ENCODE measurements at places on chromosomes 6 and 20.

GRCh38 chr6:32920715-32921114, 20.1 kb downstream of the HLA-DMB start:
- no peak for DNase-seq

DNA sequence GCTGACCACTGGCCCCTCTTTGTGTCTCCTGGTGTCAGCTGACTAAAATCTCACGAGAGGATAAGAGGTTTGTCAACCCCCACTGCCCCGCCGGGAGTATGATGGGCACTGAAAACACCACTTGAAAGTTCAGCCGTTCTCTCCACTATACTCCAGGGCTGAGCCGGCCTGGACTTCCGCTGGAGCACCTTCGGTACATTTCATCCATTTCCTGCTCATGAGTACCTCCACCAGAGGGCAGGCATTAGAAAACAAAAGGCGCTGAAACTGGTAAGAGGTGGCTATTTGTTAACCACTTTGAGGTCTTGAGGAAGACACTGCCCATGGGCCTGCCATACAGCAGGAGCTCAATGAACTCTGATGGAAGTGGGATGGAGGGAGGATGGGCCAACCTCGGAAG, 17.9 kb upstream of the ANKRD60 start:
- DNase-seq: no peak

DNA sequence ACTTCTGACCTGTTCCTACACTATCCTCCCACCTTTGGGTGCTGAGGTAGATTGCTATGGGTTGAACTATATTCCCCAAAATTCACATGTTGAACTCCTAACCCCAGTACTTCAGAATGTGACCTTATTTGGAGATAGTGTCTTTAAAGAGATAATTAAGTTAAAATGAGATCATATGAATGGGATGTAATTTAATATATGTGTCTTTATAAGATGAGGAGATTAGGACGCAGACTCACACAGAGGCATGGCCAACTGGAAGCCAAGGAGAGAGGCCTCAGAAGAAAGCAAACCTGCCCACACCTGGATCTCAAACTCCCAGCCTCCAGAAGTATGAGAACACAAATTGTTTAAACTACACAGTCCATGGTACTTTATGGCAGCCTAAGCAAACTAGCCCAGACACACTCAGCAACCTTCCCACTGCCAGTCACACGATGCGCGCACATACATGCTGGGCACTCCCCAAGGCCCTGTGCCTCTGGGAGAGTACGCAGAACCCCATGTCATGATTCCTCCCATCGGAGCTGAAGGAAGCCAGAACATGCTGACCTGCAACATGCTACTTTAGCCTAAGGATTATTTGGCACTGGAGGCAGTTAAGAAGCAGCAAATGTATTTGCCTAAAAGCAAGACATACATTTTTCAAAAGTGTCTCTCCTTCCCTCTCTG, 8.9 kb upstream of the SLC22A1 start:
- no peak for DNase-seq

DNA sequence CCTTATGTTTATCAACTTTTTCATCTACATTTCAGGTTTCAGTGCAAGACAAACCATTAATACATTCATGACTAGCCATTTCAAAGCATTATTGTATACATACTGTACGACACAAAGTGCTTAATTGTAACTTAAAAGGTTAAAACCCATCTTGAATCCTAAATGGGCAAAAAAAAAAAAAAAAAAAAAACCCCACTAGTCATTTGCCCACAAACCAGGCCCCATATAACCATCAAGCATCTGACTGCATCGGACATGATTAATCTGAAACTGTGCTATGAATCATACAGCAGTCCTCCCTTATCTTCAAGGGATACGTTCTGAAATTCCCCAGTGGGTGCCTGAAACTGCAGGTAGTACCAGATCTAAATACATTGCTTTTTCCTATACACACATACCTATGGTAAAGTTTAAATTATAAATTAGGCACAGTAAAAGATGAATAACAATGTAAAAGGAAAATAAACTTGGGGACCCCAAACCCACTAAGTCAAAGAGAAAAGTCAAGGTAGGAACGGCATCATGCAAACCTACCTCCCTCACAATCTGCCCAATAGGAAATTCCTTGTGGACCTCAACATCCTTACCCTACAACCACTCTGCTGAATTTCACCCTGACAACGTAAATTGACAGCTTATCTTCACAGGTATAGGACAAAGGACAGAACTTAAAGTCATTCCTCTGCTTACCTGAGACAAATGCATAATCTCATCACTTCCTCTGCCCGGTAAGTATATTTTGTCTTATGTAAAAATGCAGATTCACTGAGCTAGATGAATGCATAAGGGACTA, 14.3 kb downstream of the B4GALT5 start:
- DNase-seq: peak; percentile 68

DNA sequence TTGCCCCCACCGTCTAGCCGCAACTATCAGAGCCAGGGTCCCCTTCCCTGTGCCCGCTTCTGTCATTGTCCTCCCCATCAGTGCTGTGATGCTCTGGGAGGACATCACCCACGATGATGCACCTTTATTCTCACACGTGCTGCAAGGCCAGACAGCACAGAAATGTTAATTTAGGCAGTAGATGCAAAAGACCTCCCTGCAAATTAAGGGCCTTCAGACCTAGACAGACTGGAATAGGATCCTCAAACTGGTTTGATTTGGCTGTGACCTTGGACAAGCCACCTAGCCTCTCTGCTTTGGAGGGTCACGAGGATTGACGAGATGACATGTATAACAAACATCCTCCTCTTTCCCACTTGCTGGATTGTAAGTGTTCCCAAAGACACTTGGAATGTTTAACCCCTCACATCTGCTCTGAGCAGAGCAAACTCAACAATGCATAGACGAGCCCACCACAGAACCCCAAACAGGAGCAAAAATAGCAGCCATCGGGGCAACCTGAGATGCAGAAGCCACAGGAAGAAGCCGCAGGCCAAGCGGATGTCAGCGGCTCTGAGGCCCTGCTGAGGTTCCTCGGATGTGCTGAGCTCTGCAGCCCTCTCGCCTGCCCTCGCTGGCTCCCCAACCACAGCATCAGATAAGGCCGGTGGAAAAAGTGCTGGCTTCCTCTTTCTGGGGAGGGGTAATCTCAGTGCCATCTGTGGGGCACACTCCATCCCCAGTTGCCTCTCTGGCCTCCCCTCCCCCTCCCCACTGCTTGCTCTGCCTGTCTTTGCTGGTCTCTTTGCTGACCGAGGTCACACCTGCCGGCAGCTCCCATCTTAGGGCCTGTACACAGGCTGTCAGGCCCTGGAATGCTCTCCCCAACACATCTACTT, 35.3 kb downstream of the TOX2 start:
- no peak for DNase-seq

DNA sequence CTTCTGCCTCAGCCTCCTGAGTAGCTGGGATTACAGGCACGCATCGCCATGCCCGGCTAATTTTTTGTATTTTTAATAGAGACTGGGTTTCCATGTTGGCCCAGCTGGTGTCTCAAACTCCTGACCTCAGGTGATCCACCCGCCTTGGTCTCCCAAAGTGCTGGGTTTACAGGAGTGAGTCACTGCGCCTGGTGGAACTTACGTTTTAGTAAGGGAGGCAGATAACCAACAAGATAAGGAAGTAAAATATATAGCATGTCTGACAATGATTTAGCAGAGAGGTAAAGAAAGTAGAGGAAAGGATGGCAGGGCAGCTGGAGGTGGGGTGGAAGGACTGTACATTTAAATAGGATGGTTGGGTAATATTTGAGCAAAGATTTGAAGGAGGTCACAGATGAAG, 12.8 kb upstream of the MYMX start:
- DNase-seq: no peak

DNA sequence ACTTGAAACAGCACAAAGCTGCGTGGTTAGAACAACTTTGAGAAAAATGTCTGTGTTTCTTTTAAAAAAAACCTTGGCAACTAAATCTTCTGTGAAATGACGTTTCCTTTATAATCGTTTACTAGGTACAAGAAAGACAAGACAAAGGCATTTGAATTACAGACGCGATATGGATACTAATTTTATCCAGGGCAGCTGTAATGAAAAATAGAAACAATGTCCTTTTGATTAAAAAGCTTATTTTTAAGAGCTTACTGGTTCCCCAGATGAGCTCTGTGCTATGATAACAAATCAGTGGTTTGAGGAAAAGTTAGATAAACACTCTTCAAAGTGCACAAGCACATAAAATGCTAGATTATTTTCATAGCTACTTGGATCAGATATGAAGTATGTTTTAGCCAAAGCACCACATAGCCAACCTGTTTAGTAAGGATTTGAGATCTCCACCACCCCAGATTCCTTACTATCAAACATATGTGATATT, 1.6 kb upstream of the SYNCRIP start:
- peak; percentile 19 for DNase-seq

DNA sequence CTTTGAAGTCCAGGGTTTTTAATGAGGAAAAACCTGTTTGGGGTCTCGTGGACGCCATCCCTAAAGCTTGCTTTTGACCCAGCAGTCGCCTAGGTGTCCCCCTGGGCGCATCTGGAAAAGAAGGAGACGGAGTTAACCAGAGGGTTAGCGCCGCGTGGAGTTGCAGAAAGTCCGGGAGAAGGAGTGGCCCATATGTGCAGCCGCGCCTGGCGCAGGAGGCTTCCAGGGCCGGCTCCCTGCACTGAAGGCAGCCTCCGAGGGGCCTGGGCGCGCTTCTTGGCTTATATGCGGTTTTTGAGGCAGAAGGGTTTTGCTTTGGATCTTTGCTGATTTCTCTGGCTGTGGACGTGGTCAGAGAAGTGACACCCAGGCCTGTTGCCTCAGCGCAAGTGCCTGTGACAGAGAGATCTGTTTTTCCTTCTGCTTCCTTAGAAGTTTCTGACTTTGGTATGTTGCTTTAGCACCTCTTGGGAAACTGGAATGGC, 987 bp downstream of the TMEM181 start:
- DNase-seq: no peak

DNA sequence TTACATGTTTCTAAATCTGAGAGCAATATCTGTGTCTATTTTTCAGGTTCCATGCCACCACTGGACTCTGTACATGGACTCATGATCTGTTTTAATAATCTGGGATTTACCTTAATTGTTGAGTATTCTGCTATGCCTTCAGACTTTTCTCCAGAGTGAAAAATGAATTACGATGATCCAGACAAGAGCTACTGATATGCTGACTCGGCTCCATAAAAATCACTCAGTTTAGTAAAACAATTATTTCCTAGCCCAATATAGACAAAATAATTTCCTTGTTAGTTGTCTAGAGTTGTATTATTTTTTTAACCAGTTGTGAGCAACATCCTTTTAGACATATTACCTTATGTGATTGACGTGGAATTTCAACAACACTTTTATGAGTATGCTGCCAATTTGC, 736.8 kb downstream of the RFPL4B start:
- DNase-seq: no peak

- DNase-seq: peak; percentile 76
Measured at GRCh38 chr6:45478240-45478639, 100.5 kb upstream of the SUPT3H start.

DNA sequence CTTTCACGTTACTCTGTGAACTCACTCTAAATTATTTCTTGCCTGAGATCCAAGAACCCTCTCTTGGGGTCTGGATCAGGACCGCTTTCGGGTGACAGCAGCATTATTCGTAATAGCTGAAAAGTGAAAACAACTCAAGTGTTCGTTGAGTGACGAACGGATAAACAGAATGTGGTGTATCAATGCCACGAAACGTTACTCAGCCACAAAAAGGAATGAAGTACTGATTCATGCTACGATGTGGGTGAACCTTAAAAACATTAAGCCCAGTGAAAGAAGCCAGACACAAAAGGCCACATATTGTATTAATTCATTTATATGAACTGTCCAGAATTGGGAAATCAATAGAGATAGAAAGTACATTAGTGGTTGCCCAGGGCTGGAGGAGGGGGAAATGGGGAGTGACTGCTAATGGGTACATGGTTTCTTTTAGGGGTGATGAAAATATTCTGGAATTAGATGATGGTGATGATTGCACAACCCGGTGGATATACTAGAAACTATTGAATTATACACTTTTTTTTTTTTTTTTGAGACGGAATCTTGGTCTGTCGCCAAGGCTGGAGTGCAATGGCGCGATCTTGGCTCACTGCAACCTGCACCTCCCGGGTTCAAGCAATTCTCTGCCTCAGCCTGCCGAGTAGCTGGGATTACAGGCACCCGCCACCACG, 8.4 kb downstream of the PTGIS start:
- DNase-seq: peak; percentile 98

GRCh38 chr6:52415917-52416628, 4.1 kb upstream of the EFHC1 start:
- peak; percentile 66 for DNase-seq

DNA sequence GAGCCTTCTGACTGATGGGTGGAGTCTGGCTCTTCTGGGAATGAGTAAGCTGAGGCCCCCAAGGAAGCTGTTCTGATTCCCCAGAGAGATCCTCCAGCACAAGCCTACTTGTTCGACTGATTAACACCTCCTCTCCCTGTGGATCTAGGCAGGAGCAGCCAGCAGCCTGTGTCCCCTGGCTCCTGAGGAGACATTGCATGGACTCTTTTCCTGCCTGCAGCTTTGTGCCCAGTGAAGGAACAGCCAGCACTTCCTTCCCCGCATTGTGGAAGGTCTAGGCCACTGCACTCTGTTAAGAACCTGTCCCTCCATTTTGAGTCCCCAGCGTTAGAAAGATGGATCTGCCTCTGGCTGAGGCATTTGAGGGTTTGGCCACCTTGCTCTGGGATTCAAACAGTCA, 29.1 kb downstream of the LRFN2 start:
- no peak for DNase-seq

- peak; percentile 98 for DNase-seq
Measured at GRCh38 chr6:139037490-139037889, 8.9 kb downstream of the ABRACL start.

DNA sequence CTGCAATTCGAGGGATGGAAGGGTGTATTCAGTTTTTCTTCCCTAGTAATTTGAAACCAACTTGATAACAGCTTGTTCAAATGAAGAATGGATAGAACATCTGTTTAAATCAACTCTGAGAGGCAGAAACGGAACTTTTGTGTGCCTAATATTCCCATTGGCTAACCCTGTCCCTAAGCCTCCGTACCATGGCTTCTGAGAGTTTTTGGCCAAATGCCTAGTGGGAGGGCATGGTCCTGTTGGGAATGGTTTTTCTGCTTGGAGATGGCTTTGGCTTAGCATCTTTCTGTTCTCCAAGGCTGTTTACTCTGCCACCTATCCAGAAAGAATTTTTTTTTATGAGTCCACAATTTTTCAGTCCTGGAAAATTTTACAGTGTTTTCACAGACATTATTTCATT, 126.7 kb upstream of the MLIP start:
- no peak for DNase-seq

GRCh38 chr20:20327746-20328145, 40.2 kb upstream of the INSM1 start:
- DNase-seq: peak; percentile 16
